Cardiac muscle cell (in vitro differentiated cells and primary cell): ENCODE measurements at places on chromosomes 6 and 20.

GRCh38 chr6:72616406-72617015 is 5.4 kb upstream of the KCNQ5 start:
- DNase-seq: peak; percentile 69
- no peak overlapping the region for H3K27ac ChIP-seq
- H3K4me3 ChIP-seq: no peak overlapping the region

- peak; percentile 31 for DNase-seq
- no peaks in the 10 kb centered on the region for H3K36me3 ChIP-seq
Measured at GRCh38 chr6:305371-306206, 13.3 kb downstream of the DUSP22 start.

- H3K4me1 ChIP-seq: no peaks in the 10 kb centered on the region
- no peak overlapping the region for H3K27ac ChIP-seq
- H3K36me3 ChIP-seq: no peaks in the 10 kb centered on the region
- no peaks in the 10 kb centered on the region for H3K27me3 ChIP-seq
Measured at GRCh38 chr6:161370880-161371279, 97.0 kb upstream of the AGPAT4 start.

GRCh38 chr20:51439160-51439689 is 103.3 kb downstream of the NFATC2 start:
- no peak overlapping the region for H3K27ac ChIP-seq
- DNase-seq: no peak
- peaks cover 5% of the 10 kb centered on the region for H3K4me1 ChIP-seq
- no peak overlapping the region for H3K4me3 ChIP-seq
